NCI-H774 (cell line): ENCODE measurements at places on chromosomes 1 and 21.

GRCh38 chr21:46350981-46351380 is 27.0 kb downstream of the PCNT start:
- no peak for DNase-seq

GRCh38 chr1:166166329-166166697 is 488 bp downstream of the FAM78B start:
- no peak for DNase-seq

- DNase-seq = peak; percentile 18
Observed at GRCh38 chr1:84271441-84272151, 29.9 kb upstream of the SAMD13 start.

DNA sequence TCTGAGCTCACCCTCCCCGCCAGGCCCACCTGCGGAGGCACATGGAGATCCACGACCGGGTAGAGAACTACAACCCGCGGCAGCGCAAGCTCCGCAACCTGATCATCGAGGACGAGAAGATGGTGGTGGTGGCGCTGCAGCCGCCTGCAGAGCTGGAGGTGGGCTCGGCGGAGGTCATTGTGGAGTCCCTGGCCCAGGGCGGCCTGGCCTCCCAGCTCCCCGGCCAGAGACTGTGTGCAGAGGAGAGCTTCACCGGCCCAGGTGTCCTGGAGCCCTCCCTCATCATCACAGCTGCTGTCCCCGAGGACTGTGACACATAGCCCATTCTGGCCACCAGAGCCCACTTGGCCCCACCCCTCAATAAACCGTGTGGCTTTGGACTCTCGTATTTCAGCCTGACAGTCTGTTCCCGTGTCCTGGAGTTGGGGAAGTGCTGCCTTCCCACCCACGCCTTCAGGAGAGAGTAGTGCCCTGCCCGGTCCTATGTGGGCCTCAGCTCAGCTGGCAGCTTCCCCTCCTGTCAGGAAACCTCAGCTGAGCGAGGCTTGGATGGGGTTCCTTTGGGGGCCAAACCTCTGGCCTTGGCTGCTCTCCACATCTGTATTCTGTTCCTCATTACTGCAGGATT is 9.2 kb downstream of the ZBTB48 start:
- DNase-seq = no peak

DNA sequence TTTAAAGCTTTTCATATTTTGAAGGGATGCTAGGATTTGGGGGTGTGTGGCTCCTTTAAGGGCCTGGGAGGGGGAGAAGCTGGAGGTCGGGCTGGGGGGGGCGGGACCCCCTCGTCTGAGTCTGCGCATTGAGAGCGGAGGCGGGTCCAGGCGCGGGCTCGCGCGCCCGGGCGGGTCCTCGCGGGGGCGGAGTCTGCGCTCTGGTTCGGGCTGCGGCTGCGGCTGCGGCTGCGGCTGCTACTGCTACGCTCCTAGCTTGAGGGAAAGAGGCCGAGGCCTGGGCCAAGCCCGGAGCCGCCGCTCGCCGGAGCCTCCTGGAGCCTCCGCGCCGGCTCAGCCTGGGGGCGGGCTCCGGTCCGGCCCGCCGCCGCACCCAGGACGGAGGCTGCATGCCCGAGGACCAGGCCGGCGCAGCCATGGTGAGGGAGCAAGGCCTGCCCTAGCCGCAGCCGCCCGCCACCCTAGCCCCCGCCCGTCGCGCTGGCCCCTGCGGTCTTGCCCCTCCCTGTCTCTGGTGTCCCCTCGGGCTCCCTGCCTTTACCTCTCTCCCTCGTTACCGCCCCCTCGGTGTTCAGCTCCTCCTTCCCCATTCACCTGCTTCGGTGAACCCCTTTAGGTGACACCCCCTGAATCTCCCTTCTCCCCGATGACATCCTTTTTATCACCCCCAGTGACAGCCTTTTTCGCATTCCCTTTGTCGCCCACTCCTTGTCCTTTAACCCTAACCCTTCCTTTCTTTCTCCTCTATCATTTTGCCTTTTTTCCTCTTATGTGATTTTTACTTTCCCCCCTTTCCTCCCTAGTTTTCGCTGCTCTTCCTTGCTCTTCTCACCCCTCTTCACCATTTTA is at the start of gene ZYG11B:
TSS of gene ZYG11B (plus strand) at position 189 of the 849 bp plus-strand sequence. CDS start at position 390, 201 bp downstream.
- peak; percentile 91 for DNase-seq

DNA sequence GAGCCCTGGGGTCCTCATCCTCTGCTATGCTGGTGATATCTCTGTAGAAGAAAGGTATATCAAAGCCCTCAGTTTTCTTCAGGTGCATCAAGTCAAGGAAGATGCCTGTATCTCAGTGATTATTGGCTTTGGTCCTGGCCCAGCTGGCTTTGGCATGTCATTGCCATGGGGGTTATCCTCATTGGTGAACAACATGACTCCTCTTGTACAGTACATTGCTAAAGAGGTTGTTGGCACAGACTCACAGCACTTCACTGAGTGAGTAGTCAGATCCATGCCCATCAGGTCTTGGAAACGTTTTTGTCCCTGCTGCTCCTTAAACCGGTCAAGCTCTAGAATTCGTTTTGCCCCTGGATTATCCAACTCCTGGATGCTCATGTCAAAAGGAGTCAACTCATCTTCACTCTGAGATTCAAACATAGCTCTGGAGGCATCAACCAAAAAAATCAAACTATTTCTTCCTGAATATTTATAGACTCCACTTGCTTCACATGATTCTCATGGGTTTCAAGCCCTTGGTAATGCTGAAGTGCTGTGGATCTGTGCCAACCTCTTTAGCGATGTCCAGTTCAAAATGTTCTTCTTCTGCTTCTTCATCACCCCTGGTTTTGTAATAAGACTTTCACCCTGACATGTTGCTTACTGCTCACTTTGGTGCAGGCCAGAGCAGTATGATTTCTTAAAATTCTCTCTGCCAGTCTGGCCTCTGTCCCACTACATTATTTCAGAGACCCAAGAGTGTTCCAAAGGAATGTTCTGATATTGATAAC is 43.0 kb upstream of the RAB3GAP2 start:
- no peak for DNase-seq

GRCh38 chr1:246579818-246580217 is 13.6 kb downstream of the CNST start:
- no peak for DNase-seq

- DNase-seq = no peak
Observed at GRCh38 chr1:11525516-11525915, 46.6 kb downstream of the DISP3 start.

- no peak for DNase-seq
Observed at GRCh38 chr1:117606649-117607430, 992 bp downstream of the TENT5C start.

GRCh38 chr1:24465638-24466037 is 37.0 kb upstream of the RCAN3 start:
- no peak for DNase-seq
